ENCODE measurements at places on chromosomes 4 and X. TPM values are rescaled to one million over a fixed set of nuclear protein-coding genes. Genes with fewer than 3 reads are reported as not detected.

NCAPG gene
- total RNA-seq = 1.8 TPM

- DNase-seq = no peak
Measured at GRCh38 chr4:156298230-156298629, 344.6 kb upstream of the CTSO start.

GRCh38 chrX:114047558-114047957, 536.3 kb upstream of the HTR2C start:
- no peak for DNase-seq

DNA sequence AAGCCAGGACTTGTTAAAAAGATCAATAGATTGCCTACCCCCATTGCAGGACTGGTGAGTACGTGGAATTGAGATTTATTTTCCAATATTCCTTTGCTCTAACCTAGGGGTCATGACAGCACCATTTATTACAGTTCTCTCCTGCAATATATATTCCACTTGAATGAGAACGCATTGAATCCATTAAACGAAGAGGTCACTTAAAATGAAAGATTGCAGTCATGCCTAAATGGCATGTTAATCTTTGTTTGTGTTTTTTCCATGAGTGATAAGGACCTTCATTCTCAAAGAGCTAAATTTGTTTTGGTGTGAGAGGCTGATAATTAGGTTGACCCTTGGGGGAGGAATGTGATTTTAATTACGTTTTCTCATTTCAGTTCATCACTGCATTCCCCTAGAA, 13.5 kb upstream of the LIMCH1 start:
- no peak for DNase-seq

CDS1 gene
- 19.4 TPM for total RNA-seq

All from upper lobe of left lung (tissue), 6 donors.